ENCODE measurements at places on chromosomes 4 and X. TPM values are rescaled to one million over a fixed set of nuclear protein-coding genes. Genes with fewer than 3 reads are reported as not detected.

DNA sequence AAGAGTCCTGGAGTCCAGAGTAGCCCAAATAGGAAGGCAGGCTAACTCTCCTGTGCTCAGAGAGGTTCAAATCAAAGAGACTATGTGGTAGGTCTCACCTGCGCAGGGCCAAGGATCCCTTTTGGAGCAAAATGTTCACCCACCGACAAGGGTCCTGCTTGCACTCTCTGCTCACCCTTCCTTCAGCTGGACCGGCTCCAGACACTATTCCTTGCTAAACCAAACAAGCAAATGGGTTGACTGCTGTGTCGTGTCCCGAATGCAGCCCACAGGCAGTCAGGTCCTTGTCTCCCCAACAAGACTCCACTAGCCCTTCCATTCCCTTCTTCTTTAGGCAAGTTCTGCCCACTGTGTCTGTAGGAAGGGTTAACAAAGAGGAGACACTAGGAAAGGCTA is 760 bp downstream of the TRMT2B start:
- DNase-seq: peak; percentile 41
- peak overlapping the region; percentile 78 for H3K4me3 ChIP-seq
- H3K4me1 ChIP-seq: peaks cover 10% of the 10 kb centered on the region
- no peaks in the 10 kb centered on the region for H3K27me3 ChIP-seq

- H3K36me3 ChIP-seq: 0 out of 2 replicates have a peak, but pooled peaks cover 6% of the 10 kb centered on the region
- H3K4me1 ChIP-seq: peaks cover 53% of the 10 kb centered on the region
- peak; percentile 53 for DNase-seq
- H3K27ac ChIP-seq: peak overlapping the region; percentile 96
- H3K27me3 ChIP-seq: no peaks in the 10 kb centered on the region
Measured at GRCh38 chr4:13218326-13218958, 265.7 kb downstream of the RAB28 start.

- H3K4me1 ChIP-seq: peaks cover 63% of the 10 kb centered on the region
- no peaks in the 10 kb centered on the region for H3K36me3 ChIP-seq
- peak overlapping the region; percentile 87 for H3K4me3 ChIP-seq
- DNase-seq: no peak
- H3K27me3 ChIP-seq: no peaks in the 10 kb centered on the region
- peak overlapping the region; percentile 74 for H3K27ac ChIP-seq
Measured at GRCh38 chr4:39637221-39637585, 1.5 kb downstream of the SMIM14 start.

DNA sequence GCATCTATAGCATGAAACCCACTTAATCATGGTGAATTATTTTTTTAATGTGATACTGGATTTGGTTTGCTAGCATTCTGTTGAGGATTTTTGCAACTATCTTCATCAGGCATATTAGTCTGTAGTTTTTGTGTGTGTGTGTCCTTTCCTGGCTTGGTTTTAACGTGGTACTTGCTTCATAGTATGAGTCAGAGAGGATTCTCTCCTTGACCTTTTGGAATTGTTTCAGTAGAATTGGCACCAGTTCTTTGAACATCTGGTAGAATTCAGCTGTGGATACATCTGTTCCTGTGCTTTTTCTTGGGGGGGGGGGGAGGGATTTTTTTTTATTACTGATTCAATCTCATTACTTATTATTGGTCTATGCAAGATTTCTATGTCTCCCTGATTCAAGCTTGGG is 232.0 kb upstream of the KLF8 start:
- no peaks in the 10 kb centered on the region for H3K36me3 ChIP-seq
- H3K27ac ChIP-seq: no peak overlapping the region
- no peaks in the 10 kb centered on the region for H3K4me1 ChIP-seq
- no peaks in the 10 kb centered on the region for H3K27me3 ChIP-seq

- 0 out of 2 replicates have a peak, but pooled peaks cover 6% of the 10 kb centered on the region for H3K36me3 ChIP-seq
- H3K27me3 ChIP-seq: no peaks in the 10 kb centered on the region
- no peak overlapping the region for H3K27ac ChIP-seq
- no peaks in the 10 kb centered on the region for H3K4me1 ChIP-seq
Measured at GRCh38 chrX:150730719-150731118, 37.5 kb downstream of the MTMR1 start.

- H3K36me3 ChIP-seq: peaks cover 14% of the 10 kb centered on the region
- no peak overlapping the region for H3K27ac ChIP-seq
- H3K27me3 ChIP-seq: no peaks in the 10 kb centered on the region
- DNase-seq: no peak
- H3K4me1 ChIP-seq: no peaks in the 10 kb centered on the region
Measured at GRCh38 chrX:70386235-70386634, 36.9 kb upstream of the GDPD2 start.

- H3K27me3 ChIP-seq: no peaks in the 10 kb centered on the region
- H3K27ac ChIP-seq: no peak overlapping the region
- no peak overlapping the region for H3K4me3 ChIP-seq
Measured at GRCh38 chr4:121541696-121542095, 155.1 kb downstream of the ANXA5 start.

DNA sequence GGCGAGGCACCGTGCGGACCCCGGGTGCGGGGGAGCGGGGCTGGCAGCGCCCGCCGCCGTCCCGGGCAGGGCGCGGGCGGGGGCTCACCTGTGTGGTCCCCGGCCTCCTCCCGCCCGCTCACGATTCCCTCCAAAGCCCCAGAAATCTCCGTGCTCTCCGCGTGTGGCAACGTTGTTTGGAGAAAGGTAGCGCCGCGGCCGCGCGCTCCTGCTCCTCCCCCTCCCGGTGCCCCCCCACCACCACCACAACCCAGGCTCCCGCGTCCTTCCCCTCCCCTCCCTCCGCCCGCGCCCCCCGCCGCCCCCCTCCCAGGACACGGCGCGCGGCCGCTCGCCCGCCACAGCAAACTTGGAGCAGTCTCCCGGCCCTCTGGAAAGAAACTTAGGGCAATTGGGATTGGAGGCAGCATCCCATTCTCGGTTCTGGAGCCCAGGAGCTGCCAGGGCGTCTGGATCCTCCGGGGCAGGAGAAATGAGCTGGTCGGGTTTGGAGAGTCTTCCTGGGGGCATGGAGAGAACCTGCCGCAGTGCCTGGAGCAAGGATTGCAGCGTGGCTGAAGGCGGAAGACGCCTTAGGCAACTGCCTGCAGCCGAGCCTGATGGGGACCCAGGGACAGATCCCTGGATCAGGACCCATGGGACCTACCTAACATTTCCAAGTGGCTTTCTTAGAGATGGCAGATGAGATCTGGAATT is 855 bp downstream of the KLF3 start:
- H3K4me3 ChIP-seq: peak overlapping the region; percentile 60
- no peak overlapping the region for H3K27ac ChIP-seq
- H3K27me3 ChIP-seq: no peaks in the 10 kb centered on the region
- no peaks in the 10 kb centered on the region for H3K36me3 ChIP-seq

DNA sequence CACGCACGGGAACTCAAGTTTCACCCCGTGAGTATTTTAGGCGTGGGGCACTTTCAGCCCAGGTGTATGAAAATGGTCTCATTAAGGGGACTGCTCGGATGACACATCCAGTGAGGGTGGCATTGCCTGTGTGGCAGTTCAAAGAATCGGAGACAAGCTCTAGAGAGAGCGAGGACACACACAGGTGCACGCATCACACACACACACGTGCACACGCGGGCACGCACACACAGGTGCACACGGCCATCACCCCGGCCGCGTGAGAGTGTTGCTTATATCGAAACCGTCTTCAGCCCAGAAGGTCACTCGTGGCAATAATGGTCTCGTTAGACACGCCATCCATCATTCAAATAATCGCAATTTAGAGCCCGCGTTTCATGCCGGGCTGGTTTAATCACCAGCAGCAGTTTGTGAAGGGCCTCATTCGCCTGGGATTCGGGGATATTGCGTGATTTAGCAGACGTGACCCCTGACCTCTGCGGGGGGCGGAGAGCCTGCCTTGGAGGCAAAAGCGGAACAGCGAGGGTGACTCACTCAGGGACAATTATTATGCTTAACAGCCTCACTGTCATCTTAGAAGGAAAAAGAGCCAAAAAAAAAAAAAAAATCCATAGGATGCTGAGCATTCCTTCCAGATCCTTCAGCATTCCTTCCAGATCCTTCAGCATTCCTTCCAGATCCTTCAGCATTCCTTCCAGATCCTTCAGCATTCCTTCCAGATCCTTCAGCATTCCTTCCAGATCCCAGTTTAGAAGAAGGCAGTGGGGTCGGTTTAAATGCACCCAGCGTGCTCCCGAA is 89.4 kb upstream of the PPP2R3B start:
- no peak overlapping the region for H3K27ac ChIP-seq
- H3K36me3 ChIP-seq: no peaks in the 10 kb centered on the region
- no peak overlapping the region for H3K4me3 ChIP-seq
- H3K27me3 ChIP-seq: no peaks in the 10 kb centered on the region
- no peak for DNase-seq
- no peaks in the 10 kb centered on the region for H3K4me1 ChIP-seq

GRCh38 chr4:71713611-71714203 is 70.2 kb downstream of the GC start:
- H3K36me3 ChIP-seq: no peaks in the 10 kb centered on the region
- H3K4me3 ChIP-seq: no peak overlapping the region
- no peak overlapping the region for H3K27ac ChIP-seq
- DNase-seq: peak; percentile 65

CYBB gene
- total RNA-seq: 14.4 TPM

SHOX gene
- total RNA-seq: not detected

ABCG2 gene
- not detected for total RNA-seq

PI4K2B gene
- total RNA-seq: 21.5 TPM

RAI2 gene
- total RNA-seq: not detected

AFM gene
- not detected for total RNA-seq

CWH43 gene
- total RNA-seq: not detected

MEPE gene
- total RNA-seq: not detected

RBMX2 gene
- 30.0 TPM for total RNA-seq

ENPEP gene
- total RNA-seq: not detected

RHOXF1 gene
- not detected for total RNA-seq

F9 gene
- total RNA-seq: not detected

OCIAD2 gene
- 68.1 TPM for total RNA-seq

DDX60 gene
- 9.2 TPM for total RNA-seq
